ENCODE measurements at places on chromosomes 3 and 15.

GRCh38 chr3:17013050-17013449 lies 128.3 kb downstream of the PLCL2 start:
- DNase-seq, result no peak

DNA sequence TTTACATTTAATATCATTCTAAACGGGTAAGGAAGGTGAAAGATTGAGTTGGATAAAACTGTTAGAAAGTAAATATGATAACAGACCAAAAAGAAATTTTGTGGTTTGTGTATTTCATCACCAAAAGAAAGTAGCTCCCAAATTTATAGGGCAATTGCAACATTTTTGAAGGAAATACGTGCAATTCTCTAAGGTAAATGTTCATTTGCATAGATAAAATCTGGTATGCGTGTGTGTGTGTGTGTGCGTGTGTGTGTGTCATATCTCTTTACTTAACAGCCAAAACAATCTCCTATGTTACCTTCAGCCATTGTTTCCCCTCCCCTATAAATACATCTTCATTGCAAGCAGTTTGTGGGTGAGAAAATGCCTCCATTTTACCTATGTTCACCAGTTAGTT lies 208.4 kb downstream of the TNIK start:
- peak; percentile 17 for DNase-seq

DNA sequence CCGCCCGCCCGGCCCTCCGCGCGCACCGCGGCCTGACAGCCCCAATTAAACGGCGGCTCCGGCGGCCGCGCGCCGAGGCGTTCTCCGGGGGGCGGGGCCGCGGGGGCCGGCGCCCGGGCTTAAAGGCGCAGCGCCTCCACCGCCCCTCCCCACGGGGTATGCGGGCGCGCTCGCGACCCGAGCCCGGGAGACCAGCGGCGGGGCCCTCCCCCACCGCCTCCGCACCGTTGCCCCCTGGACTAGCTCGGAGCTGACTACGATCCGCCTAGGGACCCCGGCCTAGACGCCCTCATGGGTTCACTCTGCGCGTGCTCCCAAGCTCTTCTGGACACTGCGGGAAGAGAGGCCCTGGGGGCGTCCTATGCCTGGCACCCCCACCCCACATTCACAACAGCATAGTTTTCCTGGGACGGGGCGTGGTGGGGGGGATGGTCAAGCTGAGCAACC lies at the start of gene DUSP7:
Gene DUSP7, minus strand, starts transcription at position 51 of the 447 bp plus-strand sequence. CDS start 205 bp downstream, outside the sequence.
- DNase-seq, result peak; percentile 26

DNA sequence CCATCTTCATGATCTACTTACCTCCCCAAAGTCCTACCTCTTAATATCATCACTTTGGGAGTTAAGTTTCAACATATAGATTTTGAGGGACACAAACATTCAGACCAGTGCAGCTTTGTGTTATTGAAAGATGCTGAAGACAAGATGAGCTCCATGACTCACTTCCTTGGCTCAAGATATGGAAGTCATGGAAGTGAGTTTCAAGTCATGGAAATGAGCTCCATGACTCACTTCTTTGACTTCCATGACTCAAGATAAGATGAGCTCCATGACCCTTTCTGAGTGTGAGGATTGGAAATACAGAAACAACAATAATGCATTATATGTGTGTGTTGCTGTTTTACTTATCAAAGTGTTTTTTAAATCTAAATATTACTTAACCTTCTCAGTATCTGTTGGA lies 170.2 kb upstream of the TPRG1 start:
- peak; percentile 46 for DNase-seq

DNA sequence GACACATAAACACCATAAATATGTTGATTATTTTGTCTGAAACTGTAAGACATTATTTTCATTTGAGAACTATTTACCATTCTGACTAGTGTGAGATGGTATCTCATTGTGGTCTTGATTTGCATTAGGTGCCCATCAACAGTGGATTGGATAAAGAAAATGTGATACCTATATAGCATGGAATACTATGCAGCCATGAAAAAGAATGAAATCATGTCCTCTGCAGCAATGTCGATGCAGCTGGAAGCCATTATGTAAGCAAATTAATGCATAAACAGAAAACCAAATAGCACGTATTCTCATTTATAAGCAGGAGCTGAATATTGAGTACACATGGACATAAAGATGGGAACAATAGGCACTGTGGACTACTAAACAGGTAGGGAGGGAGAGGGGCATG lies 258.7 kb upstream of the TPRG1 start:
- no peak for DNase-seq

GRCh38 chr3:185595526-185595925 lies 9.4 kb downstream of the SENP2 start:
- no peak for DNase-seq

All from fibroblast of skin of left biceps (primary cell).